Left ventricle myocardium inferior (tissue), 1 donor: ENCODE measurements at places on chromosomes 11 and 22.

DNA sequence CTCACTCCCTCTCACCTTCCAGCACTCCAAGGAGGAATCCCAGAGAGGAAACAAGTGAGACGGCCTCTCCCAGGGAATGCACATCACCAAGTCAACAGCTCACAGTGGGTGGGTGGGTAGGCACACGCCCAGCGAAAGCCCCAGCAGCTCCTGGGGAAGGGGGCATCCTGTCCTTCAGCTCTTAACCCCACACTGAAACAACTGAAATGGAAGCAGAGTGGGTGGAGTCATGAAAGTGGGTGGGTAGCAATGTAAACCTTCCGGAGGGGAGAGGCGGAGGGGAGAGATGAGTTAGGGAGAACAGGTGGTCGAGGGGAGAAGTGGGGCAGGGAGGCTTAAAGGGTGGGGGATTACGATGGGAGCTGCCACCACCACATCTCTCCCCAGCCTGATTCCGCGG, 5.4 kb downstream of the MCHR1 start:
- no peak for DNase-seq

GRCh38 chr11:31720671-31721365, 90.3 kb downstream of the PAX6 start:
- DNase-seq: no peak

GRCh38 chr22:20079745-20080444, at the start of gene DGCR8:
TSS of gene DGCR8 (plus strand) at chr22:20080241. CDS start at chr22:20085964, 5,723 bp downstream.
- DNase-seq: peak; percentile 94

GRCh38 chr11:79720115-79720514, 279.3 kb upstream of the TENM4 start:
- no peak for DNase-seq

GRCh38 chr11:130448416-130449309, at the start of gene ADAMTS15:
TSS of gene ADAMTS15 (plus strand) at chr11:130448645. CDS start at chr11:130448974, 329 bp downstream.
- DNase-seq: peak; percentile 91

GRCh38 chr22:19666673-19667593, 47.4 kb upstream of the SEPTIN5 start:
- DNase-seq: no peak

GRCh38 chr11:124633355-124633754, 10.7 kb downstream of the TBRG1 start:
- DNase-seq: no peak

- DNase-seq: no peak
These were observed 24.8 kb downstream of the CTNND1 start for GRCh38 chr11:57786436-57786835.

DNA sequence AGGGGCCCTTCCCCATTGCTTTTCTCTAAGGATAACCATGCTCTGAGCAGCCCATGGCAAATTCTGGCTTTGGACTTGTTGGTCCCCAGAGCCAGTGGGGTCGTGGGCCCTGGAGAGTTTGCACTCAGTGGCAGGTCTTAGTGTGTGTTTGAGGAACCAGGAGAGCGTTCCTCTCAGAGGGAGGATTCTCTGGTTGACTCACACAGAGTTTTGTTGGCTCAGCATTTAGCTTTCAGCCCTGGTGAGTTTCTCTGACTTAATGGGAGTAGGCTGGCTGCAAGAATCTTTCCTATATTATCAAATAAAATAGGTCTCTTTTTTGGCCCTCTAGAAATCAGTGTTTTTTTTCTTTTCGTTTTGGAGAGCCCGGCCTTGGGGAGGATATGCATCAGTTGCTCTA, 20.9 kb downstream of the ST14 start:
- DNase-seq: no peak

- DNase-seq: no peak
These were observed 6.8 kb downstream of the NADSYN1 start for GRCh38 chr11:71459767-71460320.

GRCh38 chr22:19143967-19144400, 467 bp downstream of the ESS2 start:
- no peak for DNase-seq

GRCh38 chr11:15976433-15977045, 379.8 kb downstream of the SOX6 start:
- no peak for DNase-seq

- no peak for DNase-seq
These were observed 2.6 kb upstream of the SHISA8 start for GRCh38 chr22:41917375-41917902.

- DNase-seq: no peak
These were observed 327.0 kb downstream of the ETS1 start for GRCh38 chr11:128260398-128260797.

GRCh38 chr11:11471201-11471600, 118.2 kb upstream of the CSNK2A3 start:
- DNase-seq: no peak

- no peak for DNase-seq
These were observed 1.2 kb upstream of the B3GAT1 start for GRCh38 chr11:134413043-134413825.

DNA sequence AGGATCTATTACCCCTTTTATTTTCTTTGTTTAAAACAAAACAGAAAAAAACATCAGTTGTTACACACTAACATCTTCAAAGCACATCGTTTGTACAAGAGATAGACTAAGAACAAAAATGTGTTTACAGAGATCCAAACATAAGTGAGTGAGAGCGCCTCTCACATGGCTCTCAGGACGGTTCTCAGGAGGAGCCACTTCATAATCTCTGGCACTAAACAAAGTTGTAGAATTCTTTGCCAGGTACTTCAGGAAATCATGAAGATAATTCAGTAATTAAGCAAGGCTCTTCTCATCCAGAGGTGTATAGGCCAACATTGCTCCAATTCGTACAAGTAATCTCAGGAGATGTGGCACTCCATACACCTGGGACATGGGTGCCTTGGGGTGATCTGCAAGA, 29.8 kb downstream of the PDE3B start:
- DNase-seq: no peak

GRCh38 chr11:84812471-84812969, 814.6 kb downstream of the DLG2 start:
- no peak for DNase-seq

- DNase-seq: no peak
These were observed 29.9 kb downstream of the TPST2 start for GRCh38 chr22:26559961-26560575.

DNA sequence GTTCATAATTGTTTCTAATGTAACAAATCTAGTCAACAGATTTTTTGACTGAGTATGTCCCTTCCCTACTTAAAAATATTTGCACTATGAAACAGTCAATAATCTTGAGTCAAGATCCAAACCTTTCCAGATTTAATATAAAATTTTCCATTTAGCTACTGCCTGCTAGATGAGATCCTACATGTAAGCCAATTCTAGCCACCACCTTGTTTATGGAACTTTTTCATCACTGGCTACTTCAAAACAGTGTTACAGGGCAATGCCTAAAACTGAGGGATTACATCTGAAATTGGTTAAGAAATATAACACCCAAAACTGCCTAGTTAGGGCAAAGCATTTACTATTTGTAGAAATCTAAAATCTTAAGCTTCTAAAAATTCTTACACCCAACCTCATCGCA, 10.5 kb upstream of the FUT4 start:
- DNase-seq: no peak

DNA sequence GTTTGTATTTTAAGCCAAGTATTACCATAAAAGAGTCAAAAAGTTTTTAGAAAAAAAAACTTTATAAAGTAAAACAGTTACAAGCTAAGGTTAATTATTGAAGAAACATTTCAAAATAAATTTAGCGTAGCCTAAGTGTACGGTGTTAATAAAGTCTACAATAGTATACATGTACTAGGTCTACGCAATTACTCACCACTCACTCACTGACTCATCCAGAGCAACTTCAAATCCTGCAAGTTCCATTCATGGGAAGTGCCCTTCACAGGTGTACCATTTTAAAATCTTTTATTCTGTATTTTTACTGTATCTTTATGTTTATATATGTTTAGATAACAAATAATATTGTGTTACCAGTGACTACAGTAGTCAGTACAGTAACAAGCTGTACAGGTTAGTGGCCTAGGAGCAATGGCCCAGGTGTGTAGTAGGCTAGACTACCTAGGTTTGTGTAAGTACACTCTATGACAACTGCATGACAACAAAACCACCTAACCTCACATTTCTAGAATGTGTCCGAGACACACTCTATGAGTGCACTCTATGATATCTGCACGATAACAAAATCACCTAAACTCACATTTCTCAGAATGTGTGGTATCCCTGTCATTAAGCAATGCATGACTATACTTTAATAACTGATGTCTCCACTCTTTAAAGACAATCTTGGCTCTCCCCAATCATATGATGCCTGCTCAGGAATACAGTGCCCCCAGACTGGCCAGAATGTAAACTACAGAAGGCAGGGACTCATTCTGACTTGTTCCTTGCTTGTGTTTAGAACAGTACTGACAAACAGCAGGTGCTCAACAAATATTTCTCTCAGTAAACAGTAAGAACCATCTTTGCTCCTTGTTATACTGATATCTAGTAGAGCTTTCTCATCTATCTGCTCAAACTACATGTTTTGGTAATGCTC, 21.2 kb downstream of the KMT5B start:
- no peak for DNase-seq

DNA sequence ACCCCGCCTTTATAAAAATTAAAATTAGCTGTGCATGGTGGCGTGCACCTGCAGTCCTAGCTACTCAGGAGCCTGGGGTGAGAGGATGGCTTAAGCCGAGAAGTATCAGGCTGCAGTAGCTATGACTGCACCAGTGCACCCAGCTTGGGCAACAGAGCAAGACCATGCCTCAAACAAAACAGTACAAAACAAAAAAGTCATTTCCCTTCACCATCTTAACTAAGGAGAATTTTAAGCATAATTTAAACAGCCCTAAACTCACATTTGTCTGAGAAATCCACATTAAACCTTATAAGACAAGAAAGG, 23.3 kb upstream of the TFIP11 start:
- DNase-seq: no peak

DNA sequence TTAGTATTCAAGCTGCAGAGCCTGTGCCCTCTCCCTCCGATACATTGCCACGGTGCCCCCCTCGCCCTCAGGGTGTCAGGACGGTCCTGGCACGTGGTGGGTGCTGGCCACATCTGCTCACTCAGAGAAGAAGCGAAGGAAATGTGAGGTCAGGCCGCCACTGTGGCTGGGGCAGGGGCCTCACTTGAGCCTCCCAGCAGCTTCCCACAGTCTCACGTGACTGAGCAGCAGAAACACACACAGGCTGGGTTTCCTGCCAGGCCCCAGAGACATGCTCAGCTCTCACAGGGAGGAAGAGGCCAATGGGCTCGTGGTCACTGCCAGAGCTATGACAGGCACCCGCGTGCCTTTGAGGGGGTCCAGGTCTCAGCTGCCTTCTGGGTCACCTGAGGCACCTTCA, 37.9 kb upstream of the PRR5 start:
- DNase-seq: peak; percentile 69

- peak; percentile 36 for DNase-seq
These were observed 47.0 kb upstream of the SUSD2 start for GRCh38 chr22:24134090-24134846.

- DNase-seq: no peak
These were observed 4.4 kb downstream of the GAS2 start for GRCh38 chr11:22670830-22671229.

DNA sequence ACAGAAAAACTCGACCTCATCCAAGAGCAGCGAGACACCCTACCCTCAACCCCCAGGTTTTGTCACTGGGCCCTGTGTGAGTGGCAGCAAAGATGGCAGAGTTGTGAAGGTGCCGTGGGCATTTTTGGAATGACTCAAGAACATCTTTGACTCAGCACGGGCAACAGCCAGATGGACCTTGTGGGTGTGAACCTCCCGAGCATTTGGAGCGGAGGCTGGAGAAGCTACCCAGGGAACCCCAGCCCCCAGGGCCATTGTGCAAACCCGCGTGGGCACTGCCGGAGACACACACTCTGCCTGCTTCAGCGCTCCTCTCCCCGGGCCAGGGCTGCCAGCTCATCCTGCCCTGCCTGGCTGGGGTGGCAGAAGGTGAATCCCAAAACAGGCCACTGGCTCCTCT, 66.1 kb downstream of the PANX1 start:
- DNase-seq: no peak

GRCh38 chr11:122685041-122685440, 29.5 kb downstream of the UBASH3B start:
- DNase-seq: no peak

DNA sequence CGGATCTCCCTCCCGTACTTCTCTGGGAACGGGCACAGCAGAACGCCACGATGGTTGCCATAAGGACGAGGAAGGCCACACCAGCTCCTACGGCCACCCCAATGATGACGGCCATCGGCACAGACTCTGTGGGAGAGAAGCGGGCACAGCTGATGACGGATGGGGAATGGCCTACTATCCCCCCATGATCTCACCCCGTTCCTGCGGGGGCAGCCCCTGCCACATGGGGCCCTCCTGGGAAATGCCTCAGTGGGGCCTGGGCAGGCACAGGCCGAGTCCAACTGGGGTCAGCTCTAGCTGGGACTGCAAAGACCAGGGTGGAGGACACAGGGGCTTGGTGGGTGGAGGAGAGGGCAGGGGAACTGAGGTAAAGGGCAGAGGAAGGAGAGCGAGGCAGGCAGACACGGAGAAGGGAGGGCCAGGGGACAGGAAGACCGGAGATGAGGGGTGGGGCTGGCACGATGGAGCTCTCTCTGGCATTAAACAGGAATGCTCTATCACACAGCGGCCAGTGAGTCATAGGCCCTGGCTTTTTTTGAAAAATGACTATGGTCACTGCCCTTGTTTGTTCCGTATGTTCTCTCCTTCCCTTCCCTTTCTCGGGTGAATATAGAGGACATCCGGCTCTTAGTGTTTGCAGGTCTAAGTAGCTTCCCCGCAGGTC, 76.0 kb downstream of the ST3GAL4 start:
- DNase-seq: peak; percentile 73

DNA sequence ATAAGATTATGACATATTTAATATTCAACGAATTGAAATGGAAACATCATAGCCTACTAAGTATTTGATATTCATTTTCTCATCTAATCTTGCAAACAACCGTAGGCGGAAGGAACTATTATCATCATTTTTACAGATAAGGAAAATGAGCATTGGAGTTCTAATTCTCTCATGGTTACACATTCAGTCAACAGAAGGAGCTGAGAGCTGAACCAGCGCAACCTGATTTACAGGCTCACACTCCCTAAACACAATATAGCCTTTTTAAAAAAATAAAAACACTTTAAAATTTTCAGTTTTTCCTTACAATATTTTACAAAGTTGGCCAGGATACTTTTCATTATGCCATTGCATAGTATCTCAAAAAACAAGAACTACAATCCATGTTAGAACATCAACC, 74.8 kb downstream of the APOL5 start:
- DNase-seq: no peak

DNA sequence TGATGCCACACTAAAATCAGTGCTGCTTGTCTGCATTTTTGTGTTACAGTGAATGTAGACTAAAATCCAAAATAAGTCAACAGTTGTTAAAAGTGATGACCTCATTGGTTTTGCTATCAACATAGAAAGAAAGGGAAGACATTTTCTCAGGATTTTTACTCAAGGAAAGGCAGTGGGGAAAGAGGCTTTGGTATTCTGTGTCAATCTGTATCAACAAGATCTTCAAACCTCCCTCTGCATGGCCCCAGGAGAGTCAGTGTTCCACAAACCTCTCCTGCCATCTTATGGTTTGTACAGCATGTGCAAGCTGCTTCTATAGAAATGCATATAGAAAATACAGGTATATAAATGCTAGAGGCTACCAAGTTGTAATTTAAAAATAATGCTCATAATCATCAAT, 13.8 kb upstream of the OR51M1 start:
- no peak for DNase-seq
